ENCODE measurements at places on chromosomes 4 and X.

DNA sequence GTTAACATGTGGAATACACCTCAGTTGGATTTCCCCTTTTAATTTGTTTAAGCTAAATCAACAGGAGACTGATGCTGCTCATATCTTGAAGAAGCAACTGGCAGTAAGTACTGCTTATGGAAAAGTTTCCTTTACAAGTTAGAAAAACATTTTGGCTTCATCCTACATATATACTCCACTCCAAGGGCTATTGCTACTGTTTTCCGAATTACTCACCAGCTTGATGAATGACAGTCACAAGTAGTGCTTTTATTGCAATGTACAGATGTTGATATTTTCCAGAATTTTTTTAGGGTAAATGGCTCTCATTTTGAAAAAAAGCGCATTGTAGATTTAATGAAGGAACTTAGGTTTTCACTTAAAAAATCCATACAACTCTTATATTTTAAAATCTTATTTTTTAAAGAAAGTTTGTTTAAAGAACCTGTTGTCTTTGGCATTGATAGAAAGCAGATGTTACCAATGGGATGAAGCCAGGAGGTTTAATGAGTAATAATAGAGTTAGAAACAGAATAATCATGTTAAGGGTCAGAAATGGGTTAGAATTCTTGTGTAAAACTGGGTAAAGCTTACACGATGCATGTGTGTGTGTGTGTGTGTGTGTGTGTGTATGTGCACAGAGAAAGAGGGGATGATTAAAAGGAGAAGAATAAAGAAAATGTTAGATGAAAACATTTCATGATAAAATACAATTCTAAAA, 272.9 kb downstream of the CFAP299 start:
- no peak for DNase-seq

DNA sequence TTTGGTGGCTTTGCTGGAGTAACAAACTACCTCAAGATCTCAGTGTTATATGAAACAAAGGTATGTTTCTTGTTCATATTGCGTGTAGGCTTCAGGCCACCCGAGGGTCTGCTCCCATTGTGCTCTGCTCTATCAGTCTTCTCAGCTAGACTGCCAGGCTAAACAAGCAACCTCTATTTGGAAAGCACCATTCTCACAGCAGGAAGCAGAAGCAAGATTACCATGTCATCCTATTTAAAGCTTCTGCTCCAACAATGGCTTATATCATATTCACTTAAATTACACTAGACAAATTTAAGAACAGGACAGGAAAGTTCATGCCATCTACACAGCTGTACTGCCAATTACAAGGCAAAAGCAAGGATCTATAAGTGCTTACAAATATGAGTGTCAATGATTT, 385.8 kb downstream of the PPARGC1A start:
- DNase-seq = no peak

GRCh38 chr4:106816496-106816895, 219.6 kb downstream of the DKK2 start:
- DNase-seq = no peak

GRCh38 chr4:13547485-13548041, 3.3 kb upstream of the NKX3-2 start:
- no peak for DNase-seq

DNA sequence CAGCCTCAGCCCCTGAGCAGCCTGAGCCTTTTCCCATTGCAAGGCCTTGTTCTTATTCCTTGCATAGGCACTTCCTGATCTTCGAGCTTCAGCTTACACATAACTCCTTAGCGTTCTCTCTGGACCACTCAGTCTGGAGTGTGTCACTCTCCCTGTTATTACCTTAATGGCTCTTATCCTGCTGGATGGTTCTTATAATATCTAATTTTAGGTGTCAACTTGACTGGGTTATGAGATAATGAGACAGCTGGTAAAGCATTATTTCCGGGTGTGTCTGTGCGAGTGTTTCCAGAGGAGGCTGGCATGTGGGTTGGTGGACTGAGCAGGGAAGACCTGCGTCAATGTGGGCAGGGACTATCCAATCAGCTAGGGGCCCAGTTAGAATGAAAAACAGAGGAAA, 75.7 kb downstream of the HAUS3 start:
- DNase-seq = no peak

GRCh38 chrX:133440081-133440796, 24.9 kb upstream of the GPC4 start:
- DNase-seq = no peak

- DNase-seq = no peak
Measured at GRCh38 chrX:117063224-117063623, 600.4 kb upstream of the CT83 start.

GRCh38 chrX:123217077-123217476, 33.0 kb downstream of the GRIA3 start:
- no peak for DNase-seq

DNA sequence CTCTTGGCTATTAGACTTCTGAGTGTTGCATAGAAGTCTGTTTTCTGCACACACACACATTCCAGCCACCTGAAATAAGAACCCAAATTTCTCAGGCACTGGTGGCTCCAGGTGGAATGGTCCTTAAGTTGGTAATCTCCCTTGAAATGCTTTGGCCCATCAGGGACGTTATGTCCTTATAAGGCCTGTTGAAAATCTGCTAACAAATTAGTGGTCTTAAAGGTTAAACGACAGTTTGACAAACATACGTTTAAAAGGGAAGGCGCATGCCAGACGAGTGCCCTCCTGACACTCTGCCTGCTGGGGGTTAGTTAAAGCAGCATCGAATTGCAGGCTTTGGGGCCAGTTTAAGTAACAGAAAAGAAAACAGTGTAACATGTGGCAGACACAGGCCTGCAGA, 125.0 kb downstream of the TBX22 start:
- no peak for DNase-seq

GRCh38 chrX:47579537-47579936, 2.7 kb upstream of the TIMP1 start:
- DNase-seq = no peak

- no peak for DNase-seq
Measured at GRCh38 chr4:95963456-95963855, 123.6 kb downstream of the PDHA2 start.

DNA sequence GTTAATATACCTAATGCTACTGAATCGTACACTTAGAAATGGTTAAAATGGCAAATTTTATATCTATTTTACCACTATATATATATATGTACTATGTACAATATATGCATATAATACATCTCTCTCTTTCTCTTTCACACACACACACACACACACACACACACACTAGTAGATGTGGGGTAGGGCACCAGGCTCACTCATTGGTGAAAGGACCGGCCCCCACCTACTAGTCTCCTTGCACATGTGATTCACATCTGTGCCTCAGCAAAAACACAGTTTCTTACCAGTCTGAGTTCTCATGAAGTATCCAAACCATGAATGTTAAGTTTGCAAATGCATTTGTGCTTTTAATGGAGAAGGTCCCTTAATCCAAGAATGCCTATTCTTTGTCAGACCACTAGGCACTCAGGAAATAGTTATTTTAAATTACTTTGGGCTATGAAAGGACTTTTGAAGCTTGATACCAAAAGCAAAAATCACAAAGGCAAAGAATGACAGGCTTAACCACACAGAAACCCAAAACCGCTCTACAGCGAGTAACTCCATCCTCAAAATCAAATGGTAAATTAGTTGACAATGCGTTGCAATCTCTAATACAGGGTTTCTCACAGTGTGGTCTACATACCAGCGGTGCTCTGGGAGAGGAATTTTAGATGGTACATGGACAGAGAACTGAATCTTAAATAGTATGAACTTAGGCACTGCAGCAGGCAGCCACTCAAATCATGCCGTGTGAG, 5.8 kb downstream of the TSC22D3 start:
- no peak for DNase-seq

- no peak for DNase-seq
Measured at GRCh38 chrX:48472851-48473703, 2.9 kb upstream of the FTSJ1 start.

- DNase-seq = no peak
Measured at GRCh38 chr4:107153956-107154355, 117.8 kb upstream of the DKK2 start.

GRCh38 chr4:148634476-148634875, 192.3 kb upstream of the NR3C2 start:
- no peak for DNase-seq

GRCh38 chr4:83216959-83217683, 67.5 kb downstream of the COQ2 start:
- DNase-seq = no peak

- DNase-seq = no peak
Measured at GRCh38 chr4:99651016-99651769, 6.4 kb downstream of the C4orf54 start.

GRCh38 chr4:142141224-142141623, 504.8 kb downstream of the IL15 start:
- DNase-seq = no peak

GRCh38 chr4:156832886-156833285, 138.7 kb downstream of the PDGFC start:
- DNase-seq = no peak

GRCh38 chr4:53721263-53721662, 130.0 kb upstream of the LNX1 start:
- DNase-seq = no peak

- no peak for DNase-seq
Measured at GRCh38 chrX:9087271-9088040, 53.5 kb upstream of the FAM9B start.

GRCh38 chrX:120485638-120486520, 16.8 kb upstream of the LAMP2 start:
- DNase-seq = no peak

DNA sequence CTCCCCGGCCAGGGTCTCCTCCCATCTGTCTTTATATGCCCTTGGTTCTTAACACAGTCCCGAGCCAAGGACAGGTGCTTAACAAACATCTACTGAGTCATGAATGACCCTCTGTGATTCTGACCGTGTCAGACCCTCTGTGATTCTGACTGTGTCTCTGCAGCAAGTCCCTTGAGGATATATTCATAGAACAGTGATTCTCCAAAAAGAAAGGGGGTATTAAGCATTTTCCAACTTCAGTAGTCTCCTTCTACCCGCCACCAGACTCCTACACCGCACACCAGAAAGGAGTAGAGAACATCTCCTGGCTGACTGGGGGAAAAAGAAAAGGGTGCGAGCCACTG, 13.6 kb downstream of the ACSL1 start:
- no peak for DNase-seq

DNA sequence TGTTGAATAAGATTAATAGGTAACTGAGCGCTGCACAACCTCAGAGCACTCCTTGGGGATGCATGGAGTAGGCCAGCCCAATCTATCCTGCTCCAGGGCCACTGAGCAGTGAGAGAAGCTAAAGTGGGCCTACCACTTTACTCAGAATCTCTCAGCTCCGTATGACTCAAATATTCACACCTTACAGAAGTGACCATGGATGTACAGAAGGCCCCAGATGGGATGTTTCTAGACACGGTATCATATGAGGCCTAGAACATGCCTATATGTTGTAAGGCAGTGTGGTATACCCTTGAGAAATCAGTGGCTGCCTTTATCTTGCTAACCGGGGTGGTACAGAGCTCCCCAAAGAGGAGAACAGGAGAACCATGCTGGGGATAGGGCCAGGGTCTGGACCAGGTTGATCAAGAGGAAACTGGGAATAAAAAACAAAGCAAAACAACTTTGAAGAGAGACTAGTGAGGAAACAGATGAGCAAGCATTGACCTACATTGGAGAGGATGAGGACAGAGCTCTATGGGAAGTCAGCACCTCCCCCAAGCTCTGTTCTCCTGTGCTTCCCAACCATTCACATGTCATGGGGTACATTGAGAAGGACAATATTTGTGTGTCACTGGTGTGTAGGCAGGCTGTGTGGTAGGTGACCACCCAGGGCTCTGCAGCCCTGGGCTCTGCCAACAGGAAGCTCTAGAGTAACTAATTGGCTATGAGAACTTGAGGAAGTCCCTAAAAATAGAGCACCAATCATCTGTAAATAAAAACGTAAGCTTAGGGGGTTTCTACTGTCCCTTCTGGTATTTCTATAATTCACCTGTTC, 31.4 kb downstream of the HOPX start:
- DNase-seq = no peak

DNA sequence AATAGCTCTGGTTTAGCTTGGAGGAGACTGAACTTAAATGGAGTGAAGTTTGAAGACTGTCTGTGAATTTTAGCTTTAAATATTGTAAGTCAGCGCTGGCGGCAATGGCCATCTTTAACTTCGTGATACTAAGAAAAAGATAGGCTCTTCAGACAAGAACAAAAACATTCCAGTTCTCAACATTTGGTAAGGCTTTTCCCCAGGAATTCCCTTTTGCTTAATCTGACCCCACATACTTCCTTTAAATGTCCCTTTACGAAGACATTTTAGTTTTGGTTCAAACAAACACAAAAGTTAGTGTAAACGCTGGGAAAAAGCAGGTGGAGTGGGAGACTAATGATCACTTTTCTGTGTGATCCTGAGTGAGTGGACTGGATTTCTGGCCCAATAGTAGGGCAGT, 106.2 kb downstream of the MAML3 start:
- no peak for DNase-seq

DNA sequence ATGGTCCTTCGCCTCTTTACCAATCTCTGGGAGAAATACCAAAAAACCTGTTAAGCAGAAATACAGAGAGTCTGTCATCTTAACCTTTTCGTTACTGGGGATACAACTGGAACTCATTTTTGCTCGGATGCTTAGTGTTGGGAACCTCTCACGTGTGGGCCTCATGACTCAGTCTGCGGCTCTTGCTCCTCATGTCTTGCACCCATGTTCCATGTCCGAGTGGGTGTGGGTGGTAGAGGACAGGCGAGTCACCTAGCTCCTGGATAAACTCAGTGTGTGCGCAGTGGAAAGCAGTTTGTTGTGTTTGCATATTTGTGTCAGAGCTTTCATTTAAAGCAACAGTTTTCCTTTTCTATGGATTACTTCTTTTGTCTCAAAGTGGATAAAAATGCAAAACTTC, 70.6 kb downstream of the TNIP2 start:
- no peak for DNase-seq

- no peak for DNase-seq
Measured at GRCh38 chrX:37454537-37455285, 105.5 kb downstream of the PRRG1 start.

Data from stimulated activated CD8-positive, alpha-beta memory T cell treated with anti-CD3 and anti-CD28 coated beads, Interleukin-15, amount 100 ng/mL, for 1 hour (primary cell).